Ammon's horn (tissue), 1 donor: ENCODE measurements at places on chromosomes 12 and 14.

DNA sequence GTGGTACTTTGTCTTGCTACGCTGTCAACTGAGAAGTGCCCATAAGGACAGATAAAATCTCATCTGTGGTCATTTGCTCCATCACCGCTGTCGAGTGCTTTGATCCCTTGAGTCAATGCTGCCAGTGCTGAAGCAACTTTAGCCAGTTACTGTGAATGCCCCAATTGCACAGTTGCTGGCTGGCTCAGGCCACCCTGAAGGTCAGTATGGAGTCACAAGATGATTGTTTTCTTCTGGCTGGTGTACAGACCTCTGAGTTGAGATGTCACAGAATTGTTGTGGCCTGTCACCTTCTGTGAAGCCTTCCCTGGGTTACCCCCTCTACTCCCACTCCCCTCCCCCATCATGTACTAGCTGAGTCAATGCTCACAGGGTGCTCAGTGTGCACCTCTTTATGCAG, 92.9 kb downstream of the PELI2 start:
- DNase-seq: no peak

DNA sequence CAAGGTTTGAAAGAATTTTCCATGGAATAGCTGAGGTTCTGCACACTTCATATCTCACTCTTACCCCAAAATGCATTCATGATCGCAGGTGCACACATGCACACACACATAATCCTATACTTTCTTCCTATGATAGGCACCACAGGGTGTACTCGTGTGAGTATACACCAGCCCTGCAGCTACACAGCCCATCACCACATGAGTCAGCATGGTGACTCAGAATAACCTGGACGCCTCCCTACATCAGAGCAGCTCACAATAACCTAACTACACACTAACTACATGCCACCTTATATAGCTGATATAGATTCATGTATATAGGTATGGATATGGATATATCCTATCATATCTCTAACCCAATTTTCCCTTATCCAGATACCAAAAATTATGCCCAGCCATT, 850.2 kb upstream of the TMEM132C start:
- no peak for DNase-seq

DNA sequence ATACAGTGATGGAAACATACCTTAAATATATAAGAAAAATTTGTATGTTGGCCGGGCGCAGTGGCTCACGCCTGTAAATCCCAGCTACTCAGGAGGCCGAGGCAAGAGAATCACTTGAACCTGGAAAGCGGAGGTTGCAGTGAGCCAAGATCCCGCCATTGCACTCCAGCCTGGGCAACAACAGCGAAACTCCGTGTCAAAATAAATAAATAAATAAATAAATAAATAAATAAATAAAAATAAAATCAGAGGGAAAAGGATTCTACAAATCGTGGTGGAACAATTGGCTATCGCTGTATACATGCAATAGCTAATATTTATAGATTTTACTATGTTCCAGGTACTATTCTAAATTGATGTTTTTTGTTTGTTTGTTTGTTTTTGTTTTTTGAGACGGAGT, 1.7 kb upstream of the ATF7 start:
- DNase-seq: no peak

- DNase-seq: no peak
These were observed 330.0 kb downstream of the SYT1 start for GRCh38 chr12:79194595-79194994.

DNA sequence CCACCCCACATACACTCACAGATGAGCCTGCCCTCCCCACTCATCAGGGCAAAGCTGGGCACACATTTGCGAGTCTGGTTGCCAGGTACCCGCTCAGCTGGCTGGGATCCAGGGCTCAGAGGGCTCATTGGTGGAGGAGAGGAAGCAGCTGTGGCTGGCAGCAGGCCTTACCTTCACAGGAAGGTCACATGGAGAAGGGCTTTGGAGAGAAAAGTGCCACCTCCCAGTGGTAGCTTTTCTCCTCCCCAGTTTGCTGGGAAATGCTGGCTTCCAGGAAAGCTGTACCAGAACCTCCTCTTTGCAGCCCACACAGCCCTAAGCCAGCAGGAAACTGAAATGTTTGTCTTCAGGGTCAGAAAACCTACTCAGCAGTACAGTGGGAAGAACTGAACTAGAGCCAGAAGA, 55.6 kb downstream of the LGMN start:
- DNase-seq: peak; percentile 36

- peak; percentile 15 for DNase-seq
These were observed 890 bp downstream of the SPTLC2 start for GRCh38 chr14:77615361-77616132.

GRCh38 chr14:101624536-101624935, 63.2 kb downstream of the DIO3 start:
- DNase-seq: no peak

GRCh38 chr14:106837870-106838269, 1311.5 kb downstream of the TMEM121 start:
- DNase-seq: no peak

GRCh38 chr14:63179383-63179782, 24.9 kb upstream of the RHOJ start:
- DNase-seq: no peak

- DNase-seq: no peak
These were observed 35.1 kb upstream of the RPL10L start for GRCh38 chr14:46686652-46687051.

GRCh38 chr12:41058266-41058665, 129.9 kb upstream of the PDZRN4 start:
- no peak for DNase-seq

- no peak for DNase-seq
These were observed 132.7 kb downstream of the SPTSSA start for GRCh38 chr14:34329301-34329700.

GRCh38 chr14:56168007-56168616, 49.9 kb downstream of the PELI2 start:
- no peak for DNase-seq

- DNase-seq: no peak
These were observed 159.6 kb downstream of the BTG1 start for GRCh38 chr12:91986084-91986483.

- DNase-seq: no peak
These were observed 20.0 kb upstream of the STAC3 start for GRCh38 chr12:57270966-57271470.

DNA sequence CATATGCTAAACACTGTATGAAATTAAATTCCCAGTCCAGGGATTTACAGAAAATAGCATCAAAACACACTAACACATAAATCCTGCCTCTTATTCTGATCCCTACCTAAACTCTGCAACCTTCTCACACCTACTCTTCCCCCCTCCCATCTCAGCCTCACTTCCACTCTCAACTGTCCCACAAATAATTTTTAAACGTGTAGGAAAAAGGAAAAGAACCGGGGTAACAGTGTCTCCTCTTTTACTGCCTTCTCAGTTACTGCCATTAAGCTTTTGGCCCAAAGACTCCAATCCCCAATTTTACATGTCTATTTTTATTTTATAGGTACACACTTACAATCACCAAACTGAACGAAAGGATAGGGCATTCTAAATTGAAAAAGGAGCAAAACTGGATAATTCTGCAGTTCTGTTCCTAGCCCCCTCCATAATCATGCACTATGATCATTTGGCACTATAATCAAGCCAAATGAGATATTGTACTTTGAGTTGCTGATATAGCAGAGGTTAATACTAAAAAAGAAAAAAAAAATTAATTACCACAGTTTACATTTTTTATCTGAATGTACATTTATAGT, 2.9 kb downstream of the DUSP16 start:
- no peak for DNase-seq
